Bladder microvascular endothelial cell (primary cell): ENCODE measurements at places on chromosomes 1 and 21. TPM values are rescaled to one million over a fixed set of nuclear protein-coding genes. Genes with fewer than 3 reads are reported as not detected.

The FAM151A gene
- total RNA-seq: not detected in 2 replicates

The ETNK2 gene
- total RNA-seq: 6.2 and 15.5 TPM in 2 replicates

The AMY1C gene
- total RNA-seq: not detected in 2 replicates

The THEM4 gene
- total RNA-seq: 5.4 and 5.5 TPM in 2 replicates

The TARS2 gene
- total RNA-seq: 7.4 and 11.5 TPM in 2 replicates

The SV2A gene
- 0.32 and 3.3 TPM in 2 replicates for total RNA-seq

The REN gene
- under 0.01 and 0.19 TPM in 2 replicates for total RNA-seq

The LRRC3 gene
- total RNA-seq: 0.97 and 2.0 TPM in 2 replicates

The CAMSAP2 gene
- total RNA-seq: 15.7 and 54.7 TPM in 2 replicates

The RPTN gene
- under 0.01 TPM in 1 of 2 replicates, not detected in the other for total RNA-seq

The CYP4A22 gene
- not detected in 2 replicates for total RNA-seq

The ASPM gene
- total RNA-seq: 17.7 and 26.7 TPM in 2 replicates

The ARHGEF16 gene
- total RNA-seq: 0.81 and 0.94 TPM in 2 replicates

The ARHGAP29 gene
- 140 and 262 TPM in 2 replicates for total RNA-seq

The TMEM52 gene
- 0.13 TPM in 1 of 2 replicates, not detected in the other for total RNA-seq

The ELOA gene
- 14.7 and 23.9 TPM in 2 replicates for total RNA-seq

The MOV10 gene
- total RNA-seq: 59.1 and 69.7 TPM in 2 replicates

The LYPD8 gene
- total RNA-seq: not detected in 2 replicates

The SPATA21 gene
- total RNA-seq: not detected in 2 replicates

The KPRP gene
- not detected in 2 replicates for total RNA-seq

The KCNJ9 gene
- total RNA-seq: not detected in 2 replicates

The ZYG11A gene
- total RNA-seq: 0.16 and 0.31 TPM in 2 replicates

The ZNF326 gene
- total RNA-seq: 4.0 and 13.6 TPM in 2 replicates

The HAPLN2 gene
- not detected in 2 replicates for total RNA-seq

The RSBN1 gene
- total RNA-seq: 4.7 and 26.7 TPM in 2 replicates

The CLDN8 gene
- total RNA-seq: not detected in 2 replicates

The MANEAL gene
- 0.32 and 1.6 TPM in 2 replicates for total RNA-seq

The NBPF10 gene
- under 0.01 and 0.63 TPM in 2 replicates for total RNA-seq

The CYP4X1 gene
- total RNA-seq: 0.65 and 18.4 TPM in 2 replicates

The CRYAA gene
- not detected in 2 replicates for total RNA-seq

The OR2T2 gene
- not detected in 2 replicates for total RNA-seq

The RHOU gene
- total RNA-seq: 0.97 and 10.2 TPM in 2 replicates

The RRP1 gene
- 13.4 and 22.6 TPM in 2 replicates for total RNA-seq

The KCNT2 gene
- 0.13 TPM in 1 of 2 replicates, not detected in the other for total RNA-seq

The UBE2U gene
- 0.13 TPM in 1 of 2 replicates, not detected in the other for total RNA-seq

The TRIM58 gene
- total RNA-seq: 0.06 TPM in 1 of 2 replicates, not detected in the other

The DCDC2B gene
- not detected in 2 replicates for total RNA-seq

The OLFML2B gene
- under 0.01 and 0.13 TPM in 2 replicates for total RNA-seq
